Dermis blood vessel endothelial cell (primary cell): ENCODE measurements at places on chromosomes 4 and X.

GRCh38 chrX:46477435-46477834 is 67.8 kb downstream of the ZNF674 start:
- DNase-seq: peak; percentile 61

GRCh38 chrX:34915463-34916225 is 27.0 kb upstream of the FAM47B start:
- DNase-seq: no peak

DNA sequence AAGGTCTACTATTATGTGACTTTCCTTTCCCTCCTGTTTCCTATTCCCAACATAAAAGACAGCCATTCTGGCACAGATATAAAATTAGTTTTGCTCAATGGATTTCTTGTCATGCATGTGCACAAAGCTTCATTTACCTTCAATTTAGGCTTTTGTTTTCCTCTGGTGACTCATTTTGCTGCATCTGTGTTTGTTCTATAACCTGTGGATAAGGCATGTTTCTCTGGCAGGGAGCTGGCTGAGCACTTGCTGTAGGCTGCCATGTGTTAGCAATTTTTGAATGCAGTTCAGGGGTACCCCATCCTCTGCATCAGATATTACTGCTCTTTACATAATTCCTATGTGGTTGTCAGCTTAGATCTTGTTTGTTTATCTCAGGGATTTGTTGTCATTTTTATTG is 202.8 kb upstream of the GRID2 start:
- DNase-seq: no peak

GRCh38 chr4:128468123-128468989 is 180.7 kb upstream of the PGRMC2 start:
- DNase-seq: peak; percentile 89

GRCh38 chr4:138891631-138892031 is 124.0 kb upstream of the NOCT start:
- no peak for DNase-seq

- peak; percentile 49 for DNase-seq
Measured at GRCh38 chr4:158259955-158260575, 49.8 kb downstream of the TMEM144 start.

DNA sequence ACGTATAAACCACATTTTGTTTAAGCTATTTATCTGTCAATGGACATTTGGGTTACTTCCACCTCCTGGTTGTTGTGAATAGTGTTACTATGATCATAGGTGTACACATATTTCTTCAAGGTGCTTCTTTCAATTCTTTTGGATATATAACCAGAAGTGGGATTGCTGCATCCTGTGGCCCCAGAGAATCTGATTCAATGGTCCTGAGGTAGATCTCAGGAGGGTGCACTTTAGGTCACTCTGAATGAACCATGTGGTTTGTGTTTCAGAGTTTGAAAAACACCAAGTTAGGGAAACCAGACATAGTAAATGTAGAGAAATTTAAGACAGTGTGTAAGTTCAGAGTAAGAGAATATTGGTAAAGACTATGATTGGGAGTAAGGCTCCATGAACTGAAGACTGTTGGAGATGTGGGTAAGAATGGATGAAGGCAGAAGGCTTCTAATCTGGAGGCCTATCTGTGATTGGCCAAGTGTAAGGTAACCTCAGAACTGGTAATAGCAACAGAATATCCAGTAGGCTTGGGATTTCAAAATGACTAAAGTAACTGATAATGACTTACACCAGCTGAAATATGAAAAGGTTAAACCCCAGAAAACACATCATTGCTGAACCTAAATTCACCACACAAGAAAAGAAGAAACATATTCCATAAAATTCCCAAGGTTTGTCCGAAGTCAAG is 236.9 kb downstream of the CAMK2D start:
- DNase-seq: no peak

DNA sequence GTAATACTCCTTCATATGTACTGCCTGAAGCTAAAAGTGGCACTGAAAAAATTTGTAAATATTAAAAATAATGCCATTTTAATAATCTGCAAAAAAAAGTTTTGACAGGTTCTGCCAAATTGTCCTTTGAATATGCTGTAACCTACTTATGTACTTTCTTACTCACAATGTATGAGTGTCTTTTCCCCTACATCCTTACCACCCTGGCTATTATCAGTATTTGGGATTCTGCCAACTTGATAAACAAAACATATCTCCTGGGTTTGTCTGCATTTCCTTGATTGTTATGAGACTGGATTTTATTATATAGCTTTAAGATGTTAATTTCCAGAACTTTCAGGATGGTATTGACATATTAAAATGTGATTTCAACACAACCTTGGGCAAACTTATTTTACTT is 187.9 kb downstream of the CHM start:
- DNase-seq: peak; percentile 29
